Activated CD4-positive, alpha-beta memory T cell treated with anti-CD3 and anti-CD28 coated beads for 36 hours (primary cell): ENCODE measurements at places on chromosomes 16 and 17.

GRCh38 chr17:67821871-67822367 lies 3.4 kb upstream of the BPTF start:
- no peak for DNase-seq

DNA sequence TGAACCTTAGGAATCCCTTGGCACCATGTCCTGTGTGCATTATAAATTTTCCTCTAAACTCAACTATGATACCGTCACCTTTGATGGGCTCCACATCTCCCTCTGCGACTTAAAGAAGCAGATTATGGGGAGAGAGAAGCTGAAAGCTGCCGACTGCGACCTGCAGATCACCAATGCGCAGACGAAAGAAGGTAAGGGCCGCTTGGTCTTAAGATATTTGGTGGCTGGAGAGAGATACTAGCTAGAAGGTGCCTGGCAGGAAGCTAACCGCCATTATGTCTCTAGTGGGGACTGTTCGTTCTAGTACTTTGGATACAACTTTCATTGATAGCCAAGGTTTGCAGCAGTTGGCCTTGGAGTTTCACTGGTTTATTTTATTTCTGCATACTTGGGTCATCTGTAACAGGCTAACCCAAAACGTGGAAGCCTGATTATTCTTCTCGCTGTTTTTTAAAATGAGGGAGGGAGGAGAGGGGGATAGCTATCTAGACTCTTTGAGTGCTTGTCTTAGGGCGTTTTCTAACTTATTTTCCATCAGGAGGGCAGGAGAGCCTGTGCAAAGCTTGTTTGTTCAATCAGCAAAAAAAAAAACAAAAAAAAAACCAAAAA lies 1.3 kb downstream of the RBBP6 start:
- DNase-seq = peak; percentile 34

GRCh38 chr17:40483679-40484078 lies 17.7 kb downstream of the TNS4 start:
- no peak for DNase-seq

- DNase-seq = no peak
Observed at GRCh38 chr17:70872103-70872502, 702.8 kb downstream of the KCNJ2 start.

DNA sequence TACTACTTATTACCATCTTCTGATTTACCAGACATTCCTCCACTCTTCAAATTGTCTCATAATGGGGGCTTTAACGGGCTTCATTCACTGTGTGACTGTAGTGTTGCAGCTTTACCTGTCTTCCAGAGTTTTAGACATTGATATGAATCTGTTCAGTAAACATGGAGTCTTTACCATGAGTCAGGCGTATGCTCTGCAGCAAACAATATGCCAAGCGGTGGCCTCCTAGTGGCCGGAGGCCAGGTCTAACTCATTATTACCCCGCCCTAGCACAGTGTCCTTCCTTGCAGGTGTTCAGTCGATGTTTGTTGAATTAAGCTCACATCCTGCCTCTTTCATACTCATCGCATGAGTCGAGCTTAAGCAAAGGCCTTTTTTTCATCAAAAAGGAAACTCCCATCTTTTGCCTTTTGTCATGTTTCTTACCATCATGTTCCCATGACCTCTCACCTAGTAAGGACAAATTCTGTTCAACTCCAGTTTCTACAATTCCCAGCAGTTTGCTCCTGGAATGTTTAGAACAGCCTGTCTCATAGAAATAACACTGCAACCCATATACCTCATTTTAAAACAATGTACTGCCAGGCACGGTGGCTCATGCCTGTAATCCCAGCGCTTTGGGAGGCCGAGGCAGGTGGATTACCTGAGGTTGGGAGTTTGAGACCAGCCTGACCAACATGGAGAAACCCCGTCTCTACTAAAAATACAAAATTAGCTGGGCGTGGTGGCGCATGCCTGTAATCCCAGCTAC lies 39.4 kb downstream of the TUBD1 start:
- peak; percentile 84 for DNase-seq

- DNase-seq = peak; percentile 51
Observed at GRCh38 chr16:12160815-12161550, 184.4 kb downstream of the SNX29 start.

GRCh38 chr16:53022374-53022773 lies 30.3 kb downstream of the CHD9NB start:
- DNase-seq = peak; percentile 11

GRCh38 chr16:9816644-9817043 lies 365.6 kb downstream of the GRIN2A start:
- no peak for DNase-seq

DNA sequence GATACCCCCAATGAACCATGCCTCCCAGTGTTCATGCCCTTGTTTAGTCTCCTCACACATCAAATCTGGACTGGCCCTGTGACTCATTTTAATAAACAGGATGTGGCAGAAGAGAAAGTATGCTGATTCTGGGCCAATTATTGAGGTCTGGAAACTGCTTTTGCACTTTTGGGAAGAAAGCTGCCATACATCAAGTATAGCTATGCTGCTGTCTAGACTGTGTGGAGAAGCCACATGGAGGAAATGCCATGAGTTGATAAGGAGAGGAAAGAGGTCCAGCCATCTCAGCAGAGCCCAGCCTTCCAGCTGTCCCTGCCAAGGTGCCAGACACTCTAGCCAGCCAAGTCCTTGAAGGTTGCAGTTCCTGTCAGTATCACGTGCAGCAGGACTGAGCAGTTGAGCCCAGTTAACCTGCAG lies 16.7 kb downstream of the RPRML start:
- DNase-seq = no peak

DNA sequence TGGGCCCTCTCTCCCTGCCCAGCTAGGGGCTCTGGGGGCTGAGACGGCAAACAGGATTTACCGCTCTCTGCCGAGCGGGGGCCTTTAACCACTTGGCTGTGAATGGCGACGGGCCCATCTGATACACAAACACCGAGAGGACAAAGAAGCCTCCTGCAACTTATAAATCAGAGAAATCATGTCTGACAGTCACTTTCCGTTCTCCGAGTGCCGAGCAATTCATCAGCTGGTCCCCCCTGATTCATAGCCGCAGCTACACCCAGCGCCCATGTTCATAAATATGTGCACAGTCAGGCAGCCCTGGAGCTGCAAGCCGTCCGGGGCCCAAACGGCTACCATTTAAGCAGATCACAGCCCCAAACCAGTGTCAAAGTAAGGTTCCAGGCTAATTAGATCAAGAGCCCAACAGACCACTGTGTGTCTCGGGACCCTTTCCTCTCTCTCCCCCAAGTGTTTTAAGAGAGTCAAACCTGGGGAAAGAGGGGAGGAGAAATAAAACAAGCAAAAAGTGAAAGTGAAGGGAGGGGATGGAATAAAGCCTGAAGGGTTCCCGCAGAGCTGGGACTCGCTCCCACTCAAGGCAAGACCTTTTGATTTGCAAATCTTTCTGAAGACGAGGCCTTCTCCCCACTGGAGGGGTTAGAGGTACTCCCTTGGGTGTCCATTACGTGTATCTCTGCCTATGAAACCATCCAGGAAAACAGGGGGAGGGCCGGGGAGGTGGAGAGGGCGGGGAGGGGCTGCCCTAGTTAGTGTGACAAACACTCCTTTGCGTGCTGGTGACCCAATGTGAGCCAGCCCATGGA lies 154.7 kb downstream of the C16orf78 start:
- peak; percentile 40 for DNase-seq

- peak; percentile 82 for DNase-seq
Observed at GRCh38 chr16:3020247-3020603, at the start of gene TNFRSF12A. Gene TNFRSF12A, plus strand, starts transcription at chr16:3020368. Its CDS starts 30 bp downstream, at chr16:3020398.

GRCh38 chr16:424033-424622 lies 1.3 kb upstream of the RAB11FIP3 start:
- no peak for DNase-seq

GRCh38 chr17:29593591-29594518 lies 923 bp downstream of the ANKRD13B start:
- DNase-seq = peak; percentile 63

- no peak for DNase-seq
Observed at GRCh38 chr17:49200423-49201083, 9.8 kb downstream of the GNGT2 start.

GRCh38 chr17:82820278-82821251 lies 19.3 kb downstream of the ZNF750 start:
- DNase-seq = no peak

GRCh38 chr16:262121-262745 lies 13.5 kb downstream of the RGS11 start:
- DNase-seq = no peak

- DNase-seq = no peak
Observed at GRCh38 chr17:75910699-75911098, 6.0 kb upstream of the MRPL38 start.

DNA sequence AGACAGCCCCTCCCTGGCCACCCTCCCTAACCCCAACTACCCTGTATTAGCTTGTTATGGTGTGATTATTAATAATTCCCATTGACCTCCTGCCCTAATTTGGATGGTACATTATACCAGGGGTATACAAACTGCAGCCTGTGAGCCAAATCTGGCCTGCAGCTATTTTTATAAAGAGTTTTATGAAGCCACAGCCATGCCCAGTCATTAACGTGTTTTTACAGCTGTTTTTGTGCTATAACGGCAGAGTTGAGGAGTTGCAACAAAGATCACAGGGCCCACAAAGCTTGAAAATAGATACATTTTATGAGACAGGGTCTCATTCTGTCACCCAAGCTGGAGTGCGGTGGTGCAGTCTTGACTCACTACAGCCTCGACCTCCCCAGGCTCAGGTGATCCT lies 6.0 kb downstream of the METTL22 start:
- DNase-seq = no peak

DNA sequence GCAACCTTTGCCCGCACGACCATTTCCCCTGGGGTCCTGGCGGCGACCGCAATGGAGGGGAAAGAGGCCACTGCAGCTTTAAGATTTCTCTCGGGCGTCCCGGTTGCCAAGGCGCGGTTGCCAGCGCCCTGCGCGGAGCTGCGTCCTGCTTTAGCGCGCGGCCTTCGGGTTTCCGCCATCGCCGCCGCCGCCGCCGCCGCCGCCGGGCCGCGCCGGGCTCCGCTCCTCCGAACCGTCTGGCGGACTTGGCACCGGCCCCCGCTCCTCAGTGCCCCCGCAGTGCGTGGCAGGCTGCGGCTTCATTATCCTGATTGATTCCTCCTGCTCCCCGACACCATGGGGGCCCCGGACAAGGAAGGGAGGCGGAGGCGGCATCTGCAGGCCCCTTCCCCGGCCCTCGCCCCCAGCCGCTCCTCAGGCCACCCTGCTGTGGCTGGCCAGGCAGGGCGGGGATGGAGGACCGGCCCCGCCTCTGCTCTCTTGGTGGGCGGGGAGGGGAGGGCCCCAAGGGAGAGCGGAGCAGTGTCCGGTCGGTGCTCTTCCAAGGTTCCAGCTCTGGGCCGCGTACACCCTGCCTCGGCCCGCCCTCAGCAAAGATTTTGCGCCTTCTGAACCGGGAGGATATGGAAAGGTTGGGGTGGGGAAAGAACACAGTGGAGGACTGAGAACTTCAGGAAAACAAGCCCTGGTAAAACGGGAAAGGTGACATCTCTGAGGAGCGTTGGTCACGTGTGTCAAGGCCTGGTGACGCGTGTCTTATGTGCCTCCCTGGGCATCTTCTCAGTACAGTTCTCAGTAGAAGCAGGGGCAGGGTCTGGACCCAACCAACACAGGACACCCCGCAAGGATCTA lies 34.0 kb downstream of the NEUROD2 start:
- peak; percentile 58 for DNase-seq

GRCh38 chr16:47884116-47884725 lies 271.6 kb downstream of the ABCC12 start:
- DNase-seq = no peak
